Cortex of kidney (tissue), 1 donor: ENCODE measurements at places on chromosomes 16 and 17.

DNA sequence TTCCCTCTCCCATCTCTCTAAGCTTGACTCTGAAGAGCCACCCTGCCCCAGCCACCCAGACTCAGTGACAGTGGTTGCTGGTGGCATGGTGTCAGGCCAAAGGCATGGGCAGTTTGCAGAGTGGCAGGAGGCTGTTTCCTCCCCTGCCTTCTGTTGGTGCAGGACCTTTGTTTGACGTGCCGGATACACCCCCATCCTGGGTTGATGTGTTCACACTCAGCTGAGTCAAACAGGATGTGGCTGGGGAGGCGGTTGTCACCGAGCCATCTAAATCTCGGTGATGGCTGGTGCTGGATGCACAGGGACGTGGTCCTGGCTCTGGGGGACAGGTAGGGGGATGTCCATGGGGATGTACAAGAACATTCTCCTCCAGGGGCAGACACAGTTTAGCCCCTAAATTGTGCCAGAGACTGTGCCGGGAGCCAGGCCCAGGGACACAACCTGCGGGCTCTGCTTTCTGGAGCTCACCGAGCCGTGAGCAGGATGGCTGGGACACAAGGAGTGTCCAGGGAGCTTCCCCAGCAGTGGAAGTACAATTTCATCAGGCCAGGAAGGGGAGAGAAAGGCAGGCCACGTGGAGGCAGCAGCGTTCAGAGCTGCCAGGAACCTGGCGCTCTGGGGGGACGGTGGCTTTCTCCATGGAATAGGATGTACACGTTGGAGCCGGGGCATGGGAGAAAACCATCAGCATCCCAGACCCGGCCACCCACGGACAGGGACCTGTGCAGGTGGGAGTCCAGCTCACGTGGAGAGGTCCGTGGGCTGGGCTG lies 264.2 kb downstream of the SEC14L1 start:
- no peak for DNase-seq

GRCh38 chr17:17947966-17948365 lies 24.2 kb downstream of the TOM1L2 start:
- no peak for DNase-seq

GRCh38 chr17:51397361-51398127 lies 137.2 kb downstream of the UTP18 start:
- DNase-seq, result no peak

DNA sequence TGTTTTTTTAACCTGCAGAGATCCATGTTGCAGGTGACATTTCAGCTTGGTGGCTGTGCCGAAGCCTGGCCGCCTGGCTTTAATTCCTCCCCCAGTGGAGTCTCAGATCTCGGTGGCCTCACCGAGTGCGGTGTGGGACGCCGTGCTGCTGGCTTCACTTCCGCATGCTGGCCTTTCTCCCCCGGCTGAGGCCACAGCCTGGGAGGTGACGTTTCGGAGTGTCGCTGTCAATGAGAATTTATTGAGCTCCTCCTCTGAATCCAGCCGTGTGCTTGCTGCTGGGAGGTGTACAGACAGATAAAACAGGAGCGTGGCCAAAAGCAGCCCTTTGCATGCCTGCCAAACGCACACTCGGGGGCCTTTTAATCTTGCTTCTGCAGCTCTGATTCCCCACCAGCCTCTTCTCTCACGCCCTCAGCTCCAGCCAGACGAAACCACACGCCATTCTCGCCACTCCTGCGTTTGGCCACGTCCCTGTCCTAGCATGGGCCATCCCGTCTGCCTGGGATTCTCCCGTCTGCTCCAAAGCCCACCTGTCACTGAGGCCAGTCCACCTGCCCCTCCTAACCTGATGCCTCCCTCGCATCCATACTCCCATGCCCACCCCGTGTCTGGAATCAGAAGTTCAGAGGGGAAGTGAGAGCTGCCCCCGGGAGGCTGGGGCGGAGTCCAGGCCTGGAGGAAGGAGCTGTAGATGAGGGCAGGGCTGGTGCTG lies 3.6 kb downstream of the GSE1 start:
- DNase-seq, result no peak

DNA sequence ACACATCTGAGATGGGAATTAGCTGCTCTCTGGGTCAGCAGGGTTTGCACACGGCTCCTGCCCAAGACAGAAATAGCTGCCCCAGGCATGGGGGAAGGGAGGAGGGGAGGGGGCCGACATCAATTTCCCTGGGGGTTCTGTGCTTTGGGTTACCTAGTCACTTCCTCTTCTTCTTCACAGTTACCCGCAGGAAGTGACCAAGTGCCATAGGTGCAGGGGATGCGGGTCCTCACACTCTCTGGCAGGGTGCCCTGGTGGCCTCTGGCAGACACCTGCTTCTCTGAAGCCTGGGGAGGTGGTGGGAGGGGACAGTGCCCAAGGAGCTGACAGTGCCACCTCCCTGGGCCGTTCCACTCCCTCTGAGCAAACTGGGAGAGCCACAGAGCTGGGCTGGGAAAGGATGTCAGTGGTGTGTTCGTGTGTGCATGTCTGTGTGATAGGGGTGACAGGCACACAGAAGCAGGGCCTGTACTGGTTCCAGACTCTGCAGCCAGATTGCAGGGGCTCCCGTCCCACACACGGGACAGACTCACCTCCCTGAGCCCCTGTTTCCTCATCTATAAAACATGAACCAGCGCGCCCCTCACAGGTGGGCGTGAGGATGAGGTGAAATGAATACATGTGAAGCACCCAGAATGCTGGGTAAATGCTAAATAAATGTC lies 18.2 kb downstream of the SCN4A start:
- no peak for DNase-seq

DNA sequence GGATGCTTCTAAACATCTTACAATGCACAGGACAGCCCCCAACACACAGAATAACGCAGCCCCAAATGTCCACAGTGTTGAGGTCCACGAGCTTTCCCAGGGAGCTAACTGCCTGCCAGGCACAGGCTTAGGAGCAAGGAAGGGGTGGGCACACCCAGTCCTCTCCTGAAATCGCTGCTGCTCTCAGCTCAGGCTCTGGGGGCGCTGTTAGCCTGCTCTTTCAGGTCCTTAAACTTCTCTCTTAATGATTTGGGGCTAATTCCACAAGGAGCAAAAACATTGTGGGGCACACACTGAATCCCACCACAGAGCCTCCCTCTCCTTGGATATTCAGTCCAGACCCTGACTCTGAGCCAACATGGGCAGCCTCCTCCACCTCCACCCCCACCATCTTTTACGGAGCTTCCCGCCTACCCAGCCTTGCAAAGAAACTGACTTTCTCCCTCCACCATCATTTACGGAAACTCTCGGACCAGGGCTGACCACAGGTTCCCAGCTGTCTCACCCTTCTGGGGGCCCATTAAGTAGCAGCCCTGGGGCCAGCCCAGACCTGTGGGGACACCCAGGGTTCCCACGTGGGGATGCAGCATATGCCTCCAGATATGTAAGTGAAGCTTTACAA lies 1.1 kb downstream of the CD300H start:
- DNase-seq, result no peak

DNA sequence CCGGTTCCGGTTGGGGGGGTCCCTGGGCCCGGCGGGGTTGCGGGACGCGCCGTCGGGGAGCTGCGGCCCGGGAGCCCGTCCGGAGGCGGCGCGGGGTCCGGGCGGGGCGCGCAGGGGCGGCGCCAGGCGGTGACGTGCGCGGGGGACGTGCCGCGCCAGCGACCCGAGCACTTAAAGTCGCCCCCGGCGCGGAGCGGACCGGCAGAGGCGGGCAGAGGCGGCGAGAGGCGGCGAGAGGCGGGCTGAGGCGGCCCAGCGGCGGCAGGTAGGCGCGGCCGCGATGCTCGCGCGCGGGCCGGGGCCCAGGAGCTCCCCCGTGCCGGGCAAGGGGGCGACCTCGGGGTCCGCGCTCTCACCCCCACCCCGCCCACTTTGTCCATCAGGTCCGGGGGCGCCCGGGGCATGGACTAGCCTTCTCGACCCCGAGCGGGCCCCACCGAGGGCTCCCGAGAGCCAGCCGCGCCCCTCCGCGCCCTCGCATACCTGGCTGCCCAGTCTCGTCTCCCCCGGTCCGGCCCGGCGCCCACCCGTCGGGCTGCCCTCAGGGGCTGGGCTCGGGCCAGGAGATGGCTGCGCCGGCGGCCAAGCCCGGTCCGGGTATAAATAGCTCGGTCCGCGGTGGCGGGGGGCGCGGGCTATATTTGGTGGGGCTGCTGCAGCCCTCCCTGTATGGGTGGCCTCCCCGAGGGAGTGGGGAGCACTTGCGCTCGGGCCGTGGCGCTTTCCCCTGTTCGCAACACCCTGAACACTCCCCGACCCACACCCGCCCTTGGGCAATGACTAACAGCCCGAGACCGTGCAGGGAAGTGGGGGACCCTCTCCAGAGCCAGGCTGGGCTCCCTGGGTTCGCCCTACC lies at the start of gene SLC16A3:
Gene SLC16A3 (plus strand): TSS at position 201 of the 856 bp plus-strand sequence. CDS start 6,967 bp downstream, outside the sequence.
- no peak for DNase-seq

GRCh38 chr16:15825750-15826305 lies 31.0 kb downstream of the MYH11 start:
- no peak for DNase-seq

DNA sequence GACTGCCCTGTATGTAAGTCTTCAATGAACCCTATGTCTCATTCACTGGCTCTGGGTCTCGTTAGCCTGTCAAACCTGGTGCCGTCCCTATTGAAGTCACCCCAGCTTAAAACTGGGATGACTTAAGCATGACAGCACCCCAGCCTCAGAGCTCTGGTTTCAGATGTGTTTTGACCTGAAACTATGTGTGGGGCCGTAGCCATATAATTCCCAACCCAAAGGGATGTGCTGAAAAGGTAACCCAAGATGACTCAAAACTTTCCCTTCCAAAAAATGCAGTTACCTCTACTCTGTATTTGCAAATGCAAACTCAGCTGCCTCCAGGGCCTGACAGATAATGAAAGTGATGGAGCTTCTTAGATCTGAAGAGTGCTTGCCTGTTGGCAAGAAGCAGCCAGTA lies 478.3 kb upstream of the ERCC4 start:
- no peak for DNase-seq

GRCh38 chr17:4931963-4932362 lies at the start of gene GP1BA:
Gene GP1BA (plus strand): TSS chr17:4932277. CDS start chr17:4932605, 328 bp downstream.
- DNase-seq, result no peak

GRCh38 chr16:70703041-70703834 lies 17.4 kb upstream of the MTSS2 start:
- DNase-seq, result no peak

DNA sequence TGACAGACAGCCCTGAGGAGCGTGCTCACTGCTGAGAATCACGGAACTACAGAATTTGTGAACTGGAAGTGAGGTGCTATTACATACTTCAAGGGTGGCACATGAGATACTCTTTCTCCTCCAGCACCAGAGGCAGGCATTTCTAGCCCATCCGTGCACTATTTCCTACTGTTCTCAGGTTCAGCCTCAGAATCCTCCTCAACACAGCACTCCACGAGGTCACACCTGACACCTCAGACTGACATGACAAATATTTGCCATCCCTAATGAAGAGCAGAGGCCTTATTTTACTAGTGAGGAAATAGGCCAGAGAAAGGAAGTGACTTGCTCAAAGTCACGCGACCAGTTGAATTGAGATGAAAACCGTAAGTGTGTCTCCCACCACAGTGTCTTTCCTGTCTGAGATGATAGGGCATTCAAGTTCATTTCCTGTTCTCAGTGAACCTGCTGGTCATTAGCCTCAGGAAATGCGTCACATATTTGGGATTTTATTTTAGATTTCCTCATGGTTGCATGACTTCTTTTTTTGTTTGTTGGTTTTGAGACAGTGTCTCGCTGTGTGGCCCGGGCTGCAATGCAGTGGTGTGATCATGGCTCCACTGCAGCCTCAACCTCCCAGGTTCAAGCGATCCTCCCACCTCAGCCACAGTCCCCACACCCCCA lies 23.6 kb downstream of the SEZ6 start:
- DNase-seq, result no peak

DNA sequence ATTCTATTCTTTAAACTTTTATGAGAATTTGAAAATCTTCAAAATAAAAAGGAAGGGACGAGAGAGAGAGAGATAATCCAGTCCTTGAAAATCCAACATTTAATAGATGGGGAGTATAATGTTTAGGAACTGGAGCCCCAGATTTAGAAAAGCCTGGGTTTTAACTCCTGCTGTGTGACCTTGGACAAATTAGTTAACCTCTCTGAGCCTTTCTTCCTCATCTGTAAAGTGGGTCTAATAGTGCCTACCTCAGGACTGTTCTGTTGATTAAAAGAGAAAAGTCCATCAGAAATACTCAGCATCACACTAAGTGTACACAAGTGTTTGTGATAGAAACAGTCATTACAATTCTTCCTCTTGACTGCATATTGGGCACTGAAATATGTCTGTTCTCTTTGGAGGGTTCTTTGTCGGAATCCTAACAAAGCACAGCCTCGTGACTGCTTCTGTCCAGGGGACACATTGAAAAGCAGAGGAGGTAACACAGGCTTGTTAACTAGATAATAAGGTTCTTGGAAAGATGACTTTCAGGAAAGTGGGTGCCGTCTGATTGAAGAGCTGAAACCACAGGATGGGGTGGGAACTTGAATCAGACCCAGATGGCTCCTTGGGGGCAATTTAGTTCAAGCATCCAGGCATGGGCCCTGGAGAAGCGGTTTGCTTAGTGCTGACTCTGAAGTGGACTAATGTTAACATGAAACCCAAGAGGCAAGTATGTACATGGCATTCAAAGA lies 128.2 kb downstream of the CLEC16A start:
- DNase-seq, result no peak

- no peak for DNase-seq
Measured at GRCh38 chr17:33267271-33267790, 25.8 kb downstream of the ASIC2 start.

DNA sequence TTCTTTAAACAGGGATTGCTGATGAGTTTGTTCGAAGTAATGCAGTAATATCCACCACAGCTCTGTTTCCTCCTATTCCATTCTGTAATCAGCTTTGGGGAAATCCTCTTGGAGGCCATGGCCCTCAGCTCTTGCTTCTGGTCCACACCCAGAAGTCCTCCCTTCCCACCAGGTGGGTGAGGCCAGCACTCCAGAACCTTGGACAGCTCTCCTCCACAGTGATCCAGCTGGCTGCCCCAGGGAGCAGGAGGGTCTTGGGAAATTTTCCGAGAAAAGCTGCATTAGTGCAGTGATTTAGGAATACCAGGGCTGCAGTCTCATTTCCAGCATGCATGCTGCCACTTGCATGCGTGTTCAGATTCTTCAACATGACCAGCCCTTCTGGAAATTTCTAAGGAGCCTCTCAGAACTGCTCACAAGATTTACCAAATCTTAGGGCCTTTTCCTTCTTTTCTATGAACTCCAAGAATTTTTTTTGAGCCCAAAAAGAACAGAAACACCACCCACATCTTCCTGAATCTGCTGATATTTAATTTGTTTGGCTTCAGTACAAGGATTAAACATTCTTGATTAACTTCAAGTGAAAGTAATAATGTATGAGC lies 4.2 kb downstream of the SMPD3 start:
- DNase-seq, result no peak

GRCh38 chr17:66425756-66426396 lies 123.5 kb downstream of the PRKCA start:
- no peak for DNase-seq

DNA sequence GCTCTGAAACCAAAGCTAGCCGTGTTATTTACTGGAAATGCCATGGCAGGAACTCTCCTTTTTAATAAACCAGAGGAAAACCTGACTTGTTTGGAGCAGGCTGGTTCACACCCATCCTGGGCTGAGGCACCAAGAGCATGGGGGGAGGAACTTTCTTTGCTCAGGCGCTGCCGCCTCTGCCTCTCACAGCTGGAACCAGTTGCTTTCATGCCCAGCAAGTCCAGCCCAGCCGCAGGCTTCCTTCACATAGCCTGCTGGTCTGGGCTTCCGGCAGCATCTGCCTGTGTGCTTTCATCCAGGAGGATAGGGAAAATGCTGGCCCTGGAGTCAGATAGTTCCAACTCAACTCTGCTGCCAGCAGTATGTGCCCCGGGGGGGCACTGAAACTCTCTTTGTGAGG lies 88.1 kb upstream of the ASIC2 start:
- DNase-seq, result no peak
